Stimulated activated CD8-positive, alpha-beta memory T cell treated with anti-CD3 and anti-CD28 coated beads, Interleukin-4, amount 100 ng/mL, for 1 hour (primary cell): ENCODE measurements at places on chromosomes 4 and X.
A peak's percentile ranks its signal among the peaks of the same experiment; 100 is the strongest.

DNA sequence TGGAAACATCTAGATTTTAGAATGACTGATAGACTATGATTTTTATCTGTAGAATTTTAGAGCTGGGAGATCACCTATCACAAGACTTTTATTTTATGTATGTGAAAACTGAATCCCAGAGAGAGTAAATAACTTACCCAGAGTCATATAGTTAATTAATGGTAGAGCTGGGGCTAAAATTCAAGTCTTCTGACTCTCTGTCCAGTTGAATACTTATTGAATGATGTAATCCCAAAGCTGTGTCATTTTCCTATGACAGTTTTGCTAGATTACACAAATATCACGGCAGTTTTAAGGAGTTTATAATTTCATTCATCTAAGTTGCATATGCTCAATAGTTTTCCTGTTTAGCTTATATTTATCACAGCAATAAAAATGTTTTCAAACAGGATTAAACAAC, 6.7 kb downstream of the NRK start:
- no peak for DNase-seq

- no peak for DNase-seq
Observed at GRCh38 chr4:79788884-79789283, 284.1 kb downstream of the ANTXR2 start.

DNA sequence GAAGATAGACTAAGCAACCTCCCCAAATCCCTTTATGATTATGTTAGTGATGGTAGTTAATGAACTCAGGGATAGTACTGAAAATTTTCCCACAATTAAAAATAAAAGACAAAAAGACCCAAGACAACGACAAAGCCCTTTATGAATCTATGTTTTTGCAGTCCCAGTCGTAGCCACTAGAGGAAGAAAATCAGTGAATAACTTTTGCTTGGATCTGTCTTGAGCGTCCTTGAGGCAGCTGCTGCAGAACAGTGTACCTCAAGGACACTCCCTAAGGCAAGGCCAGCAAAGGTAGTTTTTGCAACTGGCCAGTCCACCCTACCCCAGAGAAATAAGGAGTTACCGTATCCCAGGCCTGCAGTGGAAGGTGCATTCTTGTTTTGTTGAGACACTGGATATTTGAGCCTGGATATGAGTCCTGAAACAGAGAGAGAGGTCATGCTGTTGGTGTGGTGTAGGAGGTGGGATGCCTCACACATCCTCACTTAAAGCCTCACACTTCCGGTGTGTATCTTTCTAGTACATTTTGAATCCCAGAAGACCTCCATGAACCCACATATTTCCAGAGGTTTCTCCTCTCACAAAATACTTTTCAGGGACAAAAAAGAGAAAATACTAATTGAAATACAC, 8.7 kb upstream of the TIMM8A start:
- DNase-seq = no peak

DNA sequence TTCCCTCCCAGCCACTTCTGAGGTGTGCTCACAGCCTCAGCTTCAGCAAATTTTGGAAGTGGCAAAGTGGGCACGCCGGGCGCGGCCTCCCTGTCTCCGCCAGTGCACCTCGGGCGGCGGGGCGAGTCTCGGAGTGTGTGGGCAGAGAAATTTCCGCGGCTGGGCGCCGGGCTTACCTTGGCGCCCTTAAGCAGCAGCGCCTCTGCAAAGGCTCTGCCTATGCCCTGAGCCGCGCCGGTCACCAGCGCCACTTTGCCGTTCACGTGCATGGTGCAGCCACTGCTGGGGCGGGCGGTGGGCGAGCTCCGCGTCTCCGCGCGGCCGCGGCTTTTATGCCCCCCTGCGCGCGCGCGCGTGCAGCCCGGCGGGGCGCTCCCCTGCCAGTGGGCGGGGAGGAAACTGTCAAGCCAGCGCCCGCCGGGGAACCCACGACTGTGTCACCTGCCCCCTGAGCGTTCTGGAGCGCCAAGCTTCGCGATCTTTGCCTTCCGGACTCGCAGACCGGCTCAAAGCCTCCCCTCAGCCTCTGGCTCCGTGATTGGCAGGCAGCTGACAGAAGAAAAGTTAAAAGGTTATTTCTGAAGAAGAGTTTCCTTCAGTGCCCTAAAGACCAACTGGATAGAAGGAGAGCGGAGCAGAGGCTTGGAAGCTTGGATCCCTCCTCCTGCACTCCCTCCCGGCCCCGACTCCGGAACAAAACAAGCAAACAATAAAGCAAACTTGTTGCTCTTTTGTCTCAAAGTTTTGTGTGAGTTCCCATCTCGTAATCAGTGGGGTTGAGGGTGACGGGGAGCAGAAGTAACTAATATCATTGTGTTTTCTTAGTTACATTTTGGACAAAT, at the start of gene HPGD:
HPGD (minus strand) TSS at position 306 of the 842 bp plus-strand sequence; CDS start at position 269, 37 bp downstream.
- peak; percentile 25 for DNase-seq

DNA sequence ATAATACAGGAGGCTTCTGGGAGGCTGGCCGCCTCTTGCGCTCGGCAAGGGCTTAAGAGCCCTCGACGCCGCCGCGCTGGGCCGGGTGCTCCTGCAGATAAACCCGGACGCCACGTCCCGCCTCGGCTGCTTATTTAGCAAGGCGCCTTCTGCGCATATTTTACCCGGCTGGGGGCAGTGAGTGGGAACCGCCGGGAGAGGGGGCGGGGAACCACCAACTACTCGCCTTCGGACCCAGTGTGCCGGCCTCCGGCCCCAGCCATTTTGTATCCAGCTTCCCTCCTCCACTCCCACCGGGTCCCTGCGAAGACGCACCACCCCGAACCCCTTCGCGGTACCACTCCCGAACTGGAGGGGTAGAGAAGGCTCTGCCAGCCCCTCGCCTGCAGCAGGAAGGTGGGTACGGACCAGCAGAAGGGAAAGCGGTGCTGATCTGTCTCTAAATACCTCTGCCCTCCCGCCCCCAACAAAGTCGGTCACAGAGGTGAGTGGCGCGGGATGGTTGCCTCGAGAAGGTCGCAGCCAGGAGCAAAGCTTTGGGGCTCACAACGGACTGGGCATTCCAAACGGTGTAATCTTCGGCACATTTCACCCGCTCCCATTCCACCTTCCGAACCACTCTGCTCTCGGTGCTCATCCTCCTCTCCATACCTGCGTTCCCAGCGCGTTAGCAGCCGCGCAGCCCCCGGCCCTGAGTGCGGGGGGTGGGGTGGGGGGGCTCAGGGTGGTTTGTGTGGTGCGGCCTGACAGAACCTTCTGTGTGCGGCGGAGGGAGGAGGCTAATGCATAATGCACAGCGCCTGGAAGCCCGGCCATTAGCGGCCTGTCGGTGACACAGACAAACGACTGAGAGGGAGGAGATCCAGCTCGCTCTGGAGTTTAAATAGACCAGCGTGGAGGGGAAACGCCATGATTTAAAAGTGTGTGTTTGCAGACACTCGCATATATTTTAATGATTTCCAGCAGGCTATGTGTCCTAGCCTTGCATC, 4.9 kb upstream of the BCOR start:
- no peak for DNase-seq

DNA sequence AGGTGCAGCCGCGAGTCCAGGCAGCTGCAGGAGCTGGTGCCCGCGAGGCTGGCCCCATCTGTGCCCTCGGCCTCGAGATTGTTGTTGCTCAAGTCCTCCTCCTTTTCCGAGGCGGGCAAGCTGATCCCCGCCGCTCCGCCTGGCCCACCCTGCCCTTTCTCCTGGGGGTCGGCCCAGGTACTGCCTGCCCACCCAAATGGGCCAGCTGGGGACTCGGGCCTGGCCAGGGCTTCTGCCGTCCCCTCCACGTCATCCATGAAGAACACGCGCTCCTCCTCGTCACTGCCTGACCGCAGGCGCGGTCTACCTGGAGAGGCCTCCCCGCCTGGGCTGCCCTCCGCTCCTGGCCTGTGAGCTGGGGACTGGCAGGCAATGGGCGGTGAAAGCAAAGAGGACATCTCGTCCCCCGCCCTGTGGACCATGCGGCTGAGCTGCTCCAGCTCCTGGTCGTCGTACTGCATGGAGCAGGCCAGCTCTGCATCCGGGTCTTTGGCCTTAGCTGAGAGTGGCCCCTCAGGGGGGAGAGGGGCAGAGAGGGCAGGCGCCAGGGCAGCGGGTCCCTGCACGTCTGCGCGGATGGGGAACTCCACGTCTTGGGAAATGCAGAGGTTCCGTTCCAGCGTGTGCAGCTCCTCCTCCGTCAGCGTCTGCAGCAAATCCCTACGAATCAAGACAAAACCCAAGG, 43.1 kb upstream of the MXD4 start:
- DNase-seq = no peak

GRCh38 chrX:37627602-37628001, 56.1 kb downstream of the LANCL3 start:
- DNase-seq = no peak
